ENCODE measurements at places on chromosomes 16 and 17.

DNA sequence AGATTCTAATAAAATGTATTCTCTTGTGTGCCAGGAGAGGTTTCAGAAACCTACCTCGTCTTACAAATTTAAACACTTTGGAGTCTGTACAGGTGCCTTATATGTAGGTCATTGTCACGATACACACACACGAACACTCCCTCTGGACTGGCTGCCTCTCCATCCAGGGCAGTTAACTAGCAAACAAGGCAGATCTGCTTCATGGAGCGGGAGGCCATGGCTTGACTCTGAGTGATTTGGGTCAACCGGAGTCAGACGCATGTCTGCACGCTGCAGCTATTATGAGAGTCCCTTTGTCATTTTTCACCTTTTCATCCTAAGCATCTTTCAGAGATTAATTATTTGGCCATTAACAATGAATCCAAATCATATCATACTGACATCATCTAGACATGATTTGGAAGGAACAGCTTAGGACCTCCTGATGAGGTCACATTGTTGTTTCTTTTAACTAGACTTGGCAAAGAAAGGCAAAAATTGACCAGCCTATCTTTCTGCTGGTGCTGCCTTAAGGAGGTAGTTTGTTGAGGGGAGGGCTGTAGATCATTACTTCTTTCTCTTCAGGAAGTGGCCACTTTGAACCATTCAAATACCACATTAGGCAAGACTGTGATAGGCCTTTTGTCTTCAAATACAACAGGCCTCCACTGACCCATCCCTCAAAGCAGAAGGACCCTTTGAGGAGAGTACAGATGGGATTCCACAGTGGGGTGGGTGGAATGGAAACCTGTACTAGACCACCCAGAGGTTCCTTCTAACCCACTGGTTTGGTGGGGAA, 58.9 kb downstream of the HLF start:
- DNase-seq, result no peak

GRCh38 chr17:10349403-10349802, 23.4 kb downstream of the MYH13 start:
- DNase-seq, result no peak

GRCh38 chr17:68854452-68854851, 100.7 kb downstream of the ABCA8 start:
- DNase-seq, result no peak

- DNase-seq, result no peak
Observed at GRCh38 chr17:40921026-40921425, 16.4 kb downstream of the KRT23 start.

GRCh38 chr17:49817993-49818392, 29.5 kb downstream of the KAT7 start:
- DNase-seq, result no peak

GRCh38 chr16:57940382-57940966, 30.5 kb downstream of the CNGB1 start:
- no peak for DNase-seq

DNA sequence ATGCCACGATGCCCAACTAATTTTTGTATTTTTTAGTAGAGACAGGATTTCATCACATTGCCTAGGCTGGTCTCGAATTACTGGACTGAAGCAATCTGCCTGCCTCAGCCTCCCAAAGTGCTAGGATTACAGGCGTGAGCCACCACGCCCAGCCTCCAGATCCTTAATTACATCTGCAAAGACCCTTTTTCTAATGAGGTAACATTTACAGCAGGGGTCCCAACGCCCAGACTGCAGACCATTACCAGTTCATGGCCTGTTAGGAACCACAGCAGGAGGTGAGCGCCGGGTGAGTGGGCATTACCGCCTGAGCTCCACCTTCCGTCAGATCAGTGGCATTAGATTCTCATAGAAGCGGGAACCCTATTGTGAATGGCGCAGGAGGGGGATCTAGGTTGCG, 4.0 kb upstream of the RAB11FIP4 start:
- no peak for DNase-seq

GRCh38 chr17:64938925-64939474, 19.7 kb upstream of the LRRC37A3 start:
- DNase-seq, result peak; percentile 22

- peak; percentile 43 for DNase-seq
Observed at GRCh38 chr17:901191-901950, 78.2 kb downstream of the NXN start.

DNA sequence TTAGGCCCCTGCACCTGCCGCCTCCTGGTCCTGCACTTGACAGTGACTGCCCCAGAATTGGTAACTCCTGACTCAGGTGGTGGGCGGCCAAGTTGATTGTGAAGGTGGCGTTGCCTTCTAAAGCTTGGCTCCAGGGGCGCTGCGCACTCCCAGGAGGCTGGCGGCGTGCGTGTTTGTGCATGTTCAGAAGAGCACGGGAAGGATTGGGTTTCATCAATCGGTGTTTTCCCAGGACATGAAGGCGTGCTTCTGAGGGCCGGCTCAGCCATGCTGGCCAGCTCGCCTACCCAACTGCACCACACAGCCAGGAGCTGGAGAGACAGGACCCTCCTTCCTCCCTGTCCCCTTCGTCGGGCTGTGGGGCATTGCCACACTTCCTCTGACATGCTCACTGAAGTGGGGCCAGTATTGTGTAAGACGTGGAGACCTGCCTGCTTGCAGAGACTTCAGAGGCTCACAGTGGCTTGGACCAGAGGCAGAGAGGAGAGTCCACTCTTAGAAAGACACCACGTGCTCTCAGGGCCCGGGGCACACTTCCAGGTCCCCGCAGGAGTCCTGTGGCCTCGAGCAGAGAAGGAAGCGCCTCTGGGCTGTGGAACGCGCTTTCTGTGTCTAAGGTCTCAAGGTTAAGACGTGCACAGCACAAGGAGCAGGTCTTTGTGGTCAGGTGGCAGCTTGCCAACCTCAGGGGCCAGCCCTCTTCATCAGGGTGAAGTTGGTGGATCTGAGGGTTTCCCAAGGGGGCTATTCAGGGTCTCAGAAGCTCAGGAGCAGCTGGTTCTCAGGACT, 2.8 kb downstream of the RAB40C start:
- DNase-seq, result no peak

- DNase-seq, result no peak
Observed at GRCh38 chr16:11634312-11634711, 33.9 kb upstream of the SNN start.

- DNase-seq, result peak; percentile 35
Observed at GRCh38 chr16:77169650-77170236, 21.2 kb upstream of the MON1B start.

DNA sequence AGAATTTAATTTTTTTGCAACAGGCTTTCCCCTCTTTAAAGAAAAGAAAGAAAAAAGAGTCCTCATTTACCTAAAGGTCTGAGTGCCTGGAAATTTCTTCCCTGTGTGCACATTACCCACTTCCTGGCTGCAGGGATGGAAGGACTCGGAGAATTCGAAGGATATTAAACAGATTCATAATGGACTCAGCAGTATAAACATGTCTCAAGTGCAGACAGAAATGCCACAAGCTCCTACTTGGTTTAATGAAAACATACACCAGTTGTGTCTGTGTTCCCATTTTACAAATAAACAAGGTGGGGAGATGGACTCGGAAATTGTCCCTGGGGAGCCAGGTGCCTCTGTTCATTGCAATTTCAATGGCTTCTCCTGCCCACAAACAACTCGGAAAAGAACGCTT, 47.2 kb downstream of the MEOX1 start:
- no peak for DNase-seq

GRCh38 chr16:79911660-79912059, 311.1 kb upstream of the MAF start:
- DNase-seq, result no peak

DNA sequence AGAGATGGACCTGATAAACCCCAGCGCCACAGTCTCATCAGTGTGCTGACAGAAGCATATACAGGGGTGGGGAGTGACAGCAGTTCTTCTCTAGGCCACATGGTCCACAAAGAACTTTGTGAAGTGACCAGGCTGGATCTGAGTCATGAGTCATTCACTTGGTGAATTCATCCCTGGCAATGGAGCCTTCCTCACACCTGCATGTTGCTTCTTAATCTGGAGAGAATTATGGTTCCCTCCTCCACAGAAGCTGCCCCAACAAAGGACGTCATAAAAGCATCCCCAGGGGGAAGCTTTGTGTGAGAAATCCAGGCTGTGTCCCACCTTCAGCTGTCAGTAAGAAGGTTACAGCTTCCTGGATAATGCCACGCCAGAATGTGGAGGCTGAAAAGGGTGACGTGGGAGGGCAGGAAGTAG, 215.6 kb upstream of the MAF start:
- no peak for DNase-seq

- DNase-seq, result no peak
Observed at GRCh38 chr17:2814481-2815341, 18.5 kb downstream of the RAP1GAP2 start.

- no peak for DNase-seq
Observed at GRCh38 chr16:86061318-86061695, 162.3 kb downstream of the IRF8 start.

GRCh38 chr17:58329810-58330537, 1.4 kb upstream of the TSPOAP1 start:
- no peak for DNase-seq

DNA sequence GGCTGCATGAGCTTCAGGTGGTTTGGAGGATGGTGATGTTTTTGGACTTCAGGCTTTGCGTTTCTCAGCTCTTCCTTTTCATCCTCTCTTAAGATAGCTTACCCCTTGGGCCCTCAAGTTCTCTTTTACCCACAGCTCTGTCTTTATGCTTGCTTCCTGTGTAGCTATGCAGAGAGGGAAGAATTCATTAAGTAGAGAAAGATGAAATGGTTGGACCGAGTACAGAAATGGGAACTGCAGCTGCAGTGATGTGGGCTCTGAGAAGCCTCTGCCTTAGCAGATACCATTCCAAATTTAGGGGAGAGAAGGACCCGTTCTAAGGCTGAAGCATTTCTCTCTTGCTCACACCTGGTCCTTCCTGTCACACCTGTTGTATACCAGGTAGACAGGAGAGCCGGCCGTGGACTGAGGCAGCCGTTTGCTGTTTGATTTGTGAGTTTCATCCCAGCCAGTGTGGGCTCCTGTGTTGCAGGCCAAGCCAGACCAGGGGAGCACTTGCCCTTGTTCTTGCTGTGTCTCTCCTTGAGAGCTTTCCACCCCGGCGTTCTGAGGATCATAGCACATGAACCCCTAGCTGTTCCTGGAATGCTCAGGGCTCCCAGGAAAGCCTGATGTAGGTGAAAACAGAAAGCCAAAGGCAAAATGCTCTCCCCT, 392.7 kb downstream of the CPPED1 start:
- no peak for DNase-seq

DNA sequence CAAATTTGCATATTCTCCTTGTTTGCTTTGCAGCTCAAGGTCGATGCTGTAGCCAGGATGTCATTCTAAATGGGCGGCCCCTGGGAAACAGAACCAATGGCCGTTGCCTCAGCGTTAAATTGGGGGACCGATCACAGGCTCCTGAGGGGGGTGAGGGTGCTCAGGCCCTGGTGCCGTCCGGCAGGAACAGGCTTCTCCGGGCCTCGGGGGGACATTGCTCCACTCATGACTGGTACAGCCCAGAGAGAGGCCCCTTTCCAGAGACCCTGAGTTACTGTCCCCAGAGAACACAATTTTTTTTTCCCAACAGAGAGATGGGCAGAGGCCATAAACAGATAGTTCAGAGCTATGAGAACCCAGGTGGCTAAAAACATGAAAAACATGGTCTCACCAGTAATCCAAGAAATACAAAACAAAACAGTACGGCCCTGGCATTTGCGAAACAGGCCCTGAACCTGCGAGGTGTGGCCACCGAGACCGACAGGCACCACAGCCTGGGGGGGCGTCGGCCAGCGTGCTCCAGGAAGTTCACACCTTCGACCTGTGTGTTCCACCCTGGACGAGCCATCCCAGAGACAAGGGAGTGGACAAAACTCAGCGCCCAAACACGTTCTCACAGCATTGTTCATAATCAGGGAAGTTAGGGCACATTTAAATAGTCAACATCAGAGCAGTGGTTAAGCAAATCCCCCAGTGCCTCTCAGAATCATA, 82.8 kb downstream of the METRNL start:
- DNase-seq, result no peak

- no peak for DNase-seq
Observed at GRCh38 chr17:74011966-74012365, 191.5 kb upstream of the RPL38 start.

- no peak for DNase-seq
Observed at GRCh38 chr16:65984296-65984695, 382.2 kb upstream of the CDH5 start.

DNA sequence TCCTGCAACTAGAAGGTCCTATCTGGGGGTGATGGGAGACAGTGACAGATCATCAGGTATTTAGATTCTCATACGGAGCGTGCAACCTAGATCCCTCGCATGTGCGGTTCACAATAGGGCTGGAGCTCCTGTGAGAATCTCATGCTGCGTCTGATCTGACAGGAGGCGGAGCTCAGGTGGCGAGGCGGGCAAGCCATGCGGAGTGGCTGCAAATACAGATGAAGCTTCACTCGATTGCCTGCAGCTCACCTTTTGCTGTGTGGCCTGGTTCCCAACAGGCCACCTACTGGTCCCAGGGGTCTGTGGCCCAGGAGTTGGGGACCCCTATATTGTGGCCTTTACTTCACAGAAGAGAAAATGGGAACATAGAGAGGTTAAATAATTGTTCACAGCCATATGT, 200.4 kb downstream of the IRF8 start:
- DNase-seq, result no peak

GRCh38 chr17:45431531-45432404, 902 bp downstream of the ARHGAP27 start:
- DNase-seq, result peak; percentile 77

DNA sequence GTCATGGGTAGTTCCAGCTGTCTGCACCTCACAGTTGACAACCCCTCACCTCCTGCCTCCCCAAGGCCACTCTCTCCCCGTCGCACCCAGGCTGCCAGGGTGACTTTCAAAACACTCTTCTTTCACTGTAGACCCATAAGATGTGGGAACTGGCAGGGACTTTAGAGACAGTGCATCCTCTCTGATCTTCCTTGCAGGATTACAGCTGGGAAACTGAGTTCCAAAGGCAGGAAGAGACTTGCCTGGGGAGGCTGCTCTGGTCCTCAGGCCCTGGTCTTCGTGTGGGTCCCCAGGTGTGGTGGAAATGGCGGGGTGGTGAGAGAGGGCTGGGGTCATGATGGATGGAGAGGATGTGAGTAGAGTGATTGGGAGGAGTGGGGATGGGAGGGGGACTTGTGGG, 21.9 kb upstream of the NKD1 start:
- DNase-seq, result no peak

- no peak for DNase-seq
Observed at GRCh38 chr16:56362706-56363105, 62.6 kb downstream of the AMFR start.

DNA sequence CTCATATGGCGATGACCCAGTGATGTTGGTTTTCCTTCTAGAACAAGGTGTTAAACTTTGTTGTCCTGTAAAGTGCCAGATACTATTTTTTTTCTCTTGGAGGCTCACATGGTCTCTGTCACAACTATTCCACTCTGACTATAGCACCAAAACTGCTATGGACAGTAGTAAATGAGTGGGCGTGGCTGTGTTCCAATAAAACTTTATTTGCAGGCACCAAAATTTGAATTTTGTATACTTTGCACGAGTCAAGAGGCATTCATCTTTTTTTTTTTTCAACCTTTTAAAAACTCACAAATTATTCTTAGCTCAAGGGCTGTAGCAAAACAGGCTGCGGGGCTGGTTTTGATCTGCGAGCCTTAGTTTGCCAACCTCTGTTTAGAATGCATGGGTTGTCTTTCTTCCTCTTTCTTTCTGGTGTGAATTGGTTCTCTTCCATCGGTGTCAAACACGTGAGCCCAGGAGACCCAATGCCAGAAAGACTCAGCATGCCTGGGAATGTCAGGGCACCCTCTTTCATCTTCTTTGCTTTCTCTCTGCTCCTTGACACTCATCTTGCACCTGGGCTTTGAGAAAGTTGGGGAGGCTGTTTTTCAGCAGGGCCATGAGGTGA, 2.1 kb downstream of the SYT17 start:
- DNase-seq, result no peak

- DNase-seq, result peak; percentile 89
Observed at GRCh38 chr17:57480438-57481196, 224.3 kb downstream of the MSI2 start.
